ENCODE measurements at places on chromosomes 2 and 18. TPM values are rescaled to one million over a fixed set of nuclear protein-coding genes. Genes with fewer than 3 reads are reported as not detected.
A peak's percentile ranks its signal among the peaks of the same experiment; 100 is the strongest.

Gene FRZB
- total RNA-seq, result not detected

Gene ALPG
- total RNA-seq, result not detected

Gene LDLRAD4
- 29.3 TPM for total RNA-seq

Gene INHA
- total RNA-seq, result not detected

GRCh38 chr2:15334644-15335326, 226.3 kb downstream of the NBAS start:
- no peak for DNase-seq
- H3K27ac ChIP-seq, result no peak overlapping the region
- H3K4me3 ChIP-seq, result no peak overlapping the region
- no peaks in the 10 kb centered on the region for H3K27me3 ChIP-seq
- H3K4me1 ChIP-seq, result peaks cover 11% of the 10 kb centered on the region

DNA sequence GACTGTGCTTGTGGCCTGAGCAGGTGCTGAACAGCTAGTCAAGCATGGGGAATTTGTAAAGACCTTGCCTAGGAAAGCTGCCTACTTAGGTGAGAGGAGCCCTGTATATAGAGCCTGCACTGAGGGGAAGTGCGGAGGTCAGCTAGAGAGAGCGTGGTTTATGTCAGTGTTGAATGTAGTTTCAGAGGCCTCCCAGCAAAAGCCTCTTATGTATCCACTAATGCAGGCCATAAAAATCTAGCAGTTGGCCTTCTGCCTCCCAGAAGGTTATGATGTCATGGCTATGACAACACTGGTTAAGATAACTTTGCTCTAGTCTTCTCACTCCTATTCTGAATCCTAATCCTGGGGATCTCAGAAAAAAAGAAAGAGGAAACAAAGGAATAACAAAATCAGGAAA, 88.9 kb downstream of the ASXL3 start:
- H3K4me3 ChIP-seq, result no peak overlapping the region
- H3K27ac ChIP-seq, result no peak overlapping the region
- H3K27me3 ChIP-seq, result no peaks in the 10 kb centered on the region

- no peak for DNase-seq
- H3K4me3 ChIP-seq, result no peak overlapping the region
- no peak overlapping the region for H3K27ac ChIP-seq
- no peaks in the 10 kb centered on the region for H3K27me3 ChIP-seq
- H3K4me1 ChIP-seq, result no peaks in the 10 kb centered on the region
These were observed 37.0 kb downstream of the RASGRP3 start for GRCh38 chr2:33513480-33513879.

GRCh38 chr2:55033076-55033742, 17.0 kb downstream of the RTN4 start:
- H3K4me3 ChIP-seq, result no peak overlapping the region
- H3K36me3 ChIP-seq, result peaks cover 23% of the 10 kb centered on the region
- no peaks in the 10 kb centered on the region for H3K27me3 ChIP-seq
- no peak for DNase-seq
- H3K27ac ChIP-seq, result no peak overlapping the region
- peaks cover 57% of the 10 kb centered on the region for H3K4me1 ChIP-seq

DNA sequence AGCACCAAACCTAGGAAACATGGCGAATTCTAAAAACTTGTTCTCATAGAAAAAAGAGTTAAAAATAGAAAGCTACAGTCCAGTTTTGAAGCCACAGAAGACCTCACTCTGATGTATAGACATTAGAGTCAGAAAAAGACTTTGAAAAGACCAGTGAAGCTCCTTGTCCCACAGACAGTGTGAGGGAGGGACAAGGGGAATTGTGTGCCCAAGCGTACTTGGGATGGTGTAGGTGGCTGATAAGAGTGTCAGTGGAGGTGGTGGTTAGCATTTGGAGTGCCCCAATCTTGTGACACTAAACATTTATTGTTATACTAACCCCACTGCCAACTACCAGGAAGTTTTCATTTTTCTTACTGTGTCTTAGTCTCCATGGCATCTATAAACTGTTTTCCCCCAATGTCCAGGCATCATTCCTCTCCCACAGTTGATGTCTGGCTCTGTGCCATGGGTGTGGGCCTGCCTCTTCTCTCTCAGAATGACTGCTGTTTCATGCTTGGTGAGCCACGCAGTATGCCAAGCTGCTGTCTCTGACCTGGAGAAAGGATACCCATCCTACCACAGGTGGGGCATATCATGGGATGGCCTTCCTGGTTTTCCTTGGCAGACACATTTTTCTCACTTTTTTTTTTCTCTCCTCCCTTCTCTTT, 161.4 kb downstream of the RPIA start:
- no peak overlapping the region for H3K4me3 ChIP-seq
- DNase-seq, result no peak
- H3K27ac ChIP-seq, result no peak overlapping the region
- no peaks in the 10 kb centered on the region for H3K4me1 ChIP-seq
- peaks cover 10% of the 10 kb centered on the region for H3K27me3 ChIP-seq

DNA sequence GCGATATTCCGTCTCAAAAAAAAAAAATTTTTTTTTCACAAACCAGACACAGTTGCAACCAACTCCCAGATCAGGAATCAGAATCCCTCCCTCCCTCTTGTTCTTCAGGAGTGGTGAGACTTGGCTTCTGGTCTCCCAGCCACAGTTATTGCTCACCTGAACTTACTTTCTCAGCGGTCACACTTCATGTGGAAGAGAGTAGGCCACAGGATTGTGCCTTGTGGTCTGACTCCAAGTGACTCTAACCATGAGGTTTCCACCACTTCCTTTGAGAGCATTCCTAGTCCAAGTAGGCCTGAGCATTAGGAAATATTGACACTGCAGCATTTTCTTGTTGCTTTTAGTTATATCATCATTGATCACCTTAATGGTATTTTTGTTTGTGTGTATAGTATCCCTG, 12.1 kb downstream of the FMNL2 start:
- no peaks in the 10 kb centered on the region for H3K36me3 ChIP-seq
- DNase-seq, result no peak
- peaks cover 2% of the 10 kb centered on the region for H3K27me3 ChIP-seq
- H3K4me1 ChIP-seq, result no peaks in the 10 kb centered on the region
- no peak overlapping the region for H3K27ac ChIP-seq
- H3K4me3 ChIP-seq, result no peak overlapping the region

DNA sequence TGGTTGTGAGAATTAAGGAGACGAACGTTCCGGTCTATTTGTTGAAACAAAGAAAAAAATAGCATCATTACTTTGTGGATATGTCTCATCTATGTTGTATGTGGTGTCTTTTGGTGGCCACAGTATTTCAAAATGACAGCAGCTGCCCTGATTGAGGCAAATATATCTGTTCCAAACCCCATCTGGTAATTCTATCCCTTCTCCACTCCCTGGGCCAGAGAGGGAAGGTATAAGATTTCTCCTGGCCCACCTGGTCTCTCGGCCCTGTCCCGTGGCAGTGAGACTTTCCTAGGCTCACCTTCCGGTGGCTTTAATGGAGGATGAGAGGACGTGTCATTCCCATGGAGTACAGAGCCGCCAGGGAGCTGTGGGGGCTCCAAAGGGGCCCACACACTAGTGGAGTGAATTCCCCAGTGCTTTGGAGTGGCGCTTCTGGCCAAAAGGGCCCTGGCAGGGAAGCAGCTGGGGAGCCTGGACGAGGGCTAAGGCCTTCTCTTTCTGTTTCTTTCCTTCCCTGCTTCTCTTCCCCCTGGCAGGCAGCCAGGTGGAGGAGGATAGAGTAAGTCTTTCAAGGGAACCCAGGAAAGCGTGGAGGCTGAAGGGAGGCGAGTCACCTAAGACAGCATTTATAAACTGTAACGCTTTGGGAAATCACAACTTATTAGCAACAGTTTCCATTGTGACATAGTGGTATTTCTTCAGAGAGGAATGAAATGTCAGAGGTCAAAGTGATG, 5.6 kb downstream of the FOSL2 start:
- H3K4me1 ChIP-seq, result peaks cover 59% of the 10 kb centered on the region
- H3K27me3 ChIP-seq, result no peaks in the 10 kb centered on the region
- DNase-seq, result peak; percentile 48
- H3K27ac ChIP-seq, result peak overlapping the region; percentile 76
- no peak overlapping the region for H3K4me3 ChIP-seq

DNA sequence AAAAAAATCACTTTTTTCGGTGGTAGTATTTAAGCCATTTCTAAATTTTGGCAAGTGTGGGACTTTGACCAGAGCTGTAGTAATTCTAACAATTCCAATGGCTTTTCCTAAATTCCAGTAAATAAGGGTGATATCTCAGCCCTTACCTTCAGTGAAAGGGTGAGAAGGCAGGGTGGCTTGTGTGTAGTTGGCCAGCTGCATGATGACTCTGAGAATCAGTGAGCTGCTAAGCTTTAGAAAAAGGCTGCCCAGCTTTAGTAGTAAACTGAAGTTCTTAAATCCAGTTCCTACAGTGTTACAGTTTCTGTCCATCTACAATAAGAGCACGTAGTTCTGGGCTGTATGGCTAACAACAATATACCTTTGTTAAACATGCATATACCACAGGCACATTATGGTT, 42.0 kb downstream of the OXER1 start:
- peak overlapping the region; percentile 69 for H3K27ac ChIP-seq
- H3K27me3 ChIP-seq, result no peaks in the 10 kb centered on the region
- no peak overlapping the region for H3K4me3 ChIP-seq
- H3K36me3 ChIP-seq, result peaks cover 6% of the 10 kb centered on the region

DNA sequence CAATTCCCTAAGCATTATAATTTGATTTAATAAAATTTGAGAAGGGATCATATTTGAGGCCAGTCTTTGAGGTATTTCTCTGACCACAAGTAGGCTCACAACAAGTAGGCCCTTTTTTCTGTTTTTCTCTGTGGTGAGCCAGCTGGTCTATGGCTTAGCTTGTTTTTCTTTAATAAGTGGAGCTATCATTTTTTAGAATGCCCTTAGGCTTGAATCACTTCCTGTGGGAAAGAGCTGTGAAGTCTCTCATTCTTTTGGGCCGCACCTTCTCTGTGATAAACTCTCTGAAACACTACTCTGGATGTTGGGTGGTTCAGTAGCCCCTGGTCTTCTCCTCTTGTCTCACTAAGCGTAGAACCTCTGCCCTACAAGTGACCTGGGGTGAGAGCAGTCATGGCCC, 235.9 kb downstream of the SUCLG1 start:
- H3K27me3 ChIP-seq, result peaks cover 7% of the 10 kb centered on the region
- H3K4me3 ChIP-seq, result no peak overlapping the region
- no peak for DNase-seq
- H3K27ac ChIP-seq, result no peak overlapping the region
- H3K4me1 ChIP-seq, result no peaks in the 10 kb centered on the region

GRCh38 chr2:42110641-42111322, 58.4 kb upstream of the EML4 start:
- no peak for DNase-seq
- H3K27ac ChIP-seq, result no peak overlapping the region
- H3K4me3 ChIP-seq, result no peak overlapping the region
- H3K4me1 ChIP-seq, result peaks cover 22% of the 10 kb centered on the region
- no peaks in the 10 kb centered on the region for H3K27me3 ChIP-seq

- no peaks in the 10 kb centered on the region for H3K27me3 ChIP-seq
- H3K36me3 ChIP-seq, result peaks cover 76% of the 10 kb centered on the region
- DNase-seq, result no peak
- no peak overlapping the region for H3K27ac ChIP-seq
These were observed 19.0 kb upstream of the ESPNL start for GRCh38 chr2:238081150-238081549.

DNA sequence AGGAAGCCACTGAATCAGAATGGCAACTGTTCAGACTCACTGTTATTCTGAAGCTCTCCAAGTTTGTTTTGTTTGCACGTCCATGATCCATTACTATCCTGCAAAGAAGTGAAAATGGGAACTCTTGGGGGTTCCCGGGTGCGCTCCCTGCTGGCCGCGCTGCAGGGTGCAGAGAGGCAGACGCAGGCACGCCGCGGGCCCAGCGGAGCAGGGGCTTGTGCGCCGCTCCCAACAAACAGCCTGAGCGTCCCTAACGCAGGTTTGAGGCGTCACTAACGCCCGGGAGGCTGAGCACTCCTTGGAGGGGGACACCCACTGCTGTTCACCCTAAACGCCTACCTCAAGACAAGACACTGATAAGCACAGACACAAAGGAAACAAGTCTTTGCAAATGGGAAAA, 14.3 kb upstream of the PIEZO2 start:
- no peaks in the 10 kb centered on the region for H3K36me3 ChIP-seq
- no peak overlapping the region for H3K27ac ChIP-seq
- peaks cover 2% of the 10 kb centered on the region for H3K27me3 ChIP-seq
- no peaks in the 10 kb centered on the region for H3K4me1 ChIP-seq
- no peak overlapping the region for H3K4me3 ChIP-seq

DNA sequence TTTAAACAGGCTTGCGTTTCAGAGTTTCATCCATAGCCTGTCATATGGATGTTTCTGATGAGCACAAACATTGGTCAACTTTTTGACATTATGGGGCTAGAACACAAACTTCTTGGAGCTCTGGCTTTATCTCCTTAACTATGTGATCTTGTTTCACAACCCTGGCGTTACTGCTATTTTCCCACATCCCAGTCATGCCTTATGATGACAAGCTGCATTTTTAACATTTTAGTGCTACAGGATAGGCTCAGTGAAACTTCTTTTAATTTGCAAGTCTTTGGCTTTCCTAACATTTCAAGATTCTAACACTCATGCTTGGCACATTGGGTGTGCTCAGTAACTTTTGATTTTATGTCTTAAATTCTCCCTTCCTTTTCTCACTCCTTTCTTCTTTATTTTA, 21.0 kb upstream of the PDE1A start:
- H3K4me3 ChIP-seq, result no peak overlapping the region
- DNase-seq, result no peak
- no peaks in the 10 kb centered on the region for H3K36me3 ChIP-seq
- H3K27ac ChIP-seq, result no peak overlapping the region

DNA sequence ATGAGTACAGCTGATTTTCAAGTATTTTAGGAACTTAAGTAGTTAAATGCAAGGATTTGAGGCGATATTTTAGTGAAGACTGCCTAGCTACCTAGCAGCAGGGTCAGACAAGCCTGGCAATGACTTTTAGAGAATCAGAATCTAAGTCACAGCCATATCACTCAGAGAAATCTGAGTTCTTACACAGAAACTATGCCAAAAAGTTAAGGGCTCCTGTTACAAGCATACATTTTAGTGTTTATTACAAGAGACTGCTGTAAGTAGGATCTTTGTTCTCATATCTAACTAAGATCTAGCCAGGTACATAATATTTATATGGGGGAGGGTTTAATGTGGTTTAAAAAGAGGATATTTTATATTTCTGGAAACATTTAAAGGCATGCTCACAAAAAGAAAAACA, 37.5 kb downstream of the MAP4K3 start:
- no peaks in the 10 kb centered on the region for H3K27me3 ChIP-seq
- peaks cover 49% of the 10 kb centered on the region for H3K4me1 ChIP-seq
- DNase-seq, result no peak
- H3K36me3 ChIP-seq, result no peaks in the 10 kb centered on the region
